Caki2 (cell line): ENCODE measurements at places on chromosomes 3 and 15. TPM values are rescaled to one million over a fixed set of nuclear protein-coding genes. Genes with fewer than 3 reads are reported as not detected.

ZNF80 gene
- not detected in 2 replicates for total RNA-seq

ALDH1A3 gene
- 130 and 141 TPM in 2 replicates for total RNA-seq

CELSR3 gene
- 2.1 and 3.6 TPM in 2 replicates for total RNA-seq

TM4SF1 gene
- 60.5 and 64.6 TPM in 2 replicates for total RNA-seq

APEH gene
- total RNA-seq, result 122 and 164 TPM in 2 replicates

CACNA2D3 gene
- total RNA-seq, result 4.1 and 6.1 TPM in 2 replicates

ZNF660 gene
- not detected in 2 replicates for total RNA-seq

- DNase-seq, result no peak
Observed at GRCh38 chr3:31728403-31728802, 195.7 kb downstream of the STT3B start.

GRCh38 chr15:39699516-39700374 lies 82.9 kb downstream of the FSIP1 start:
- DNase-seq, result no peak

DNA sequence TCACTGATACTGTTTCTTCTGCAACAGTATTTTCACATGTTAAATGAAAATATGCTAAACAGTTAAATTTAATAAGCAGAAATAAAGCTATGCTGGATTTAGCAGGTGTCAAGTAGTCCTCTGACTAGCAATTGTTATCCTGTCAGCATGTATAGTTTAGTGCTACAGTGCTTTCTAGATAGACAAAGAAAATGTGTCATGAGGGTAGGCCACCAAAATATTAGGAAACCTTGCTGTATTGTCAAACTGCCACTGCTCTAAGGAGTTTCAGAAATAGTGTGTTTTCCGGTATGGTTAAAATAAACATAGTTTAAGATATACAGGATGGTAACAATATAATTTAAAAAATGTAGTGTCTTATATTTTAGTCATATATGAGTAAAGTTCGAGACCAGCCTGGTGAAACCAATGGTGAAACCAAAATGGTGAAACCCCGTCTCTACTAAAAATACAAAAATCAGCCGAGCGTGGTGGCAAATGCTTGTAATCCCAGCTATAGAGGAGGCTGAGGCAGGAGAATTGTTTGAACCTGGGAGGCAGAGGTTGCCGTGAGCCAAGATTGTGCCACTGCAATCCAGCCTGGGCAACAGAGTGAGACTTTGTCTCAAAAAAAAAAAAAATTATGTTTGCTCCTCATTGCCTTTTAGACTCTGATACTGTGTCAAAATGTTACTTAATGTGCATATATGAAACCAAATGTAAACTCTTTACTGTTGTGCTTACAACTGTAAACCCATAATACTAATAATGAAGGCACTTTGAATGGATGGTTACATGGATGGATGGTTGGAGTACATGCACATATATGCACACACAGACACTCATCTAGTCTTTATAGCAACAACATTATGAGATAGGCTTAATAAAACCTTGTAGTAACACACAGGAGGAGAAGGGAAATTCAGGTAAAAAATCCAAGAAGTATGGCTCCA lies 204.8 kb downstream of the RSRC1 start:
- DNase-seq, result no peak

- DNase-seq, result no peak
Observed at GRCh38 chr15:68693071-68693470, 114.3 kb downstream of the CORO2B start.

DNA sequence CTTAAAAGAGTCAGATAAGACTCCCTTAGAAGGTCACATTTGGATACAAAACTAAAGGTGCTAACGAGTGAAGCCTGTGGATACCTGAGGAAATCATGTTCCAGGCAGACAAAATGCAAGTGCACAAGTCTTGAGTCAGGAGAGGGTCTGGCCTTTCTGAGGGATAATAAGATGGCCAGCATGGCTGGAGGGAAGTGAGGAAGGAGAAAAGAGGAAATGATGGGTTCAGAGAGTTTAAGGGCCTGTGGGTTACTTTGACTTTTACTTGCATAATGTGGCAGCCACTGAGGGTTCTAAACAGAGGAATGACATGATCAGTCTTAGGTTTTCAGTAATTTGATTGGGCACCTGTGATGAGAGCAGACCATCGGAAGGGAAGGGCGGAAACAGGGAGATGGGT lies 3.5 kb upstream of the ROPN1B start:
- no peak for DNase-seq

DNA sequence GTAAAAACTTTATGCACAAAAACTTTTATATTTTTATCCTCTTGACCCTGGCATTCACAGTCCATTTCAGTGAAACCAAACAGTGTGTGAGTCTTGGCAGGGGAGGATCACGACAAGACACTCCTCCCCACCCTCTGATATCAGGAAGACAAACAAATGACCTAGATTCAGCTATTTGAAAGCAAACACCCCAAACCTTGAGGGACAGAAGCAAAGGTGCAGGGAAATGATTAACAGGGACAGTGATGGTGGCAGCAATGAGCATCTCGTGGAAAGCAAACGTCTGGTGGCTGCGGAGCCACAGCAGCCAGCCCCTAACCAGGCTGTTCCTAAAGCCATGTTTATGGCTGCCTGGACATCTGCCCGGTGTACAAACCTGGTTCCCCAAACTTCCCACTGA lies 52.1 kb downstream of the FSIP1 start:
- DNase-seq, result no peak

DNA sequence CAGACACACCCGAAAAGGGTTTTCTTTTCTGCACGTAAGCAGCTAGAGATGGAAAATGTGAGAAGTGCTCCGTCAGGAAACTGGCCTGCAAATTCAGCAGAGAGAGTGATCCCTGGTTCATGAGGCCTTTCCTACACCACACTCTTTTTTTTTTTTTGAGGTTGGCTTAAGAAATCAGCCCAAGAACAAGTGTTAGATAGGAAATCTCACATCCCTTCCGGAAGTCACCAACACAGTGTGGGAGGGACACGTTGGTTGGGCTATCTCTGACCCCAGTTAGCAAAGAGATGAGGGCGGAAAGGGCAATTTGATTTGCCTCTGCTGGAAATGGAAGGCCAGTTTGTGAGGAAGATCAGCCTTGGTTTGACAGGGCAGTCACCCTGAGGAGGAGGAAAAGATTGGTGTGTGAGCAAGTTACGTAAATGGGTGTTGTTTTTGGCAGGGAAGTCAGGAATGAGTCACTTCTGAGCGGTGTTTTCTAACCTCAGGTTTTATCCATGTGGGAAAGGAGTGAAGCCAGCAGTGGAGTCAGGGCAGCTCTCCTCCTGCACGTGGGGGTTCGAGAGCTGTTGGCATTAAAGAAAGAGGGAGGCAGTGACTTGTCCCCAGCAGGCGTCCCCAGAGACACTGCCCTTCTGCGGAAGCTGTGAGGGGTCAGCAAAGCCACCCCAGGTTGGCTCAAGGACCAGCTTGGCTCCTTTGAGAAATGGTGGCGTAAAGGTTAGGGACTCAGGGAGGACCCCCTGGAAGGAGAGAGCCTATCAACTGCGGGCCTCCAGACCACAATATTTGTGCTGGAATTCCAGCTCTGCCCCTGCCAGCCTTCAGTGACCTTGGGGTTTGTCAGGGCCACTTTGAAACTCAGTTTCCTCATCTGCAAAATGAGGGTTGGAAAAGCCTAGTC lies 237.6 kb upstream of the BHLHE40 start:
- DNase-seq, result peak; percentile 96

DNA sequence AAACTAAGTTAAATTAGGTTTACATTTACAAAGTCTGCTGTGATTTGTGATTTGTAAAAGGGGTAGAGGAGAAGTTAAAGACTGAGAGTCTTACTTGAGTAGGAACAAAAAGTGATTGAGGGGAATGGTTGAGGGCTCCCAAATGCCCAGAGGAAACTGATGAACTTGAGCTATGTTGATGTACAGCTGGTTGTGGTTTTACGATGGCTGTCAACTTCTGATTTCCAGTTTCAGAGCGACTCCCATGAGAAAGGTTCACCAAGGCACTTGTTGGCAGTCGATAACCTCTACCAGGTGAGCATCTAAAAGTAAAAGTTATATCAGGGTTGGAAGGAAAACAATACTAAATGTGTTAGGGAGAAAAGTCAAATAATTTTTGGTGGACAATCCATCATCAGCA lies 91.0 kb downstream of the XRN1 start:
- DNase-seq, result no peak

DNA sequence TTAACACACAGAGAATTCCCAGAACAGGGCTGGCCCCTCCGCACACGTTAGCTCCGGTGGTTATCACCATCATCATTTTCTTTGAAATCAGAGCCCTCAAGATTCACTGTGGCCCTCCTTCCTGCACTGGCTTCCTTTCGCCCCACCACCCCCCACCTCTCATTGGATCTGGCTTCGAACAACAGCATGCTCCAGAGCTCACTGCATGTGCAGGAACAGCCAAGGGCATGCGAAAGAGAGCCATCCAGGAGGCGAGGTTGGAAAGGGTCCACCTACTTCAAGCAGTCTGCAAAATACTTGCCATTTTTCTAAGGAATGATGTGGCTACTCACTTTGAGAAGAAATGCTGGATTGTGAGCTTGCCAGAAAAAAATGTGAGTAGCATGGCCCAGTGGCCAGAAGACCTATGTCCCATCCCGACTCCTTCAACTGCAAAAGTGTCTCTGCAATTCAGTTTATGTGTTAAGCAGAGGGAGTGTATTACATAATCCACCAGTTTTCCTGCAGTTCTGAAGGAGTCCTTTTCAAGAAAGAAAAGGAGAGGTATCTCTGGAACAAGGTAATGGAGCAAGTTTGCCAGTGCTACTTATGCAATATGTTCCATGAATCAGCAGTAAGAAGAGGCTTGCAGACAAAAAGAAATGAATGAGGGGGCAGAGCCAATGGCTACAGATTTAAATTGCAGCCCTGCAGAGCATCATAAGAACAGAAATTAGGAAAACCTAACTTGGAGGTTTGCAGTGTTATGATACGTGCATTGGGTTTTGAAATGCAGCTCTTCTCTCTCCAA lies 92.8 kb downstream of the OCA2 start:
- DNase-seq, result no peak

DNA sequence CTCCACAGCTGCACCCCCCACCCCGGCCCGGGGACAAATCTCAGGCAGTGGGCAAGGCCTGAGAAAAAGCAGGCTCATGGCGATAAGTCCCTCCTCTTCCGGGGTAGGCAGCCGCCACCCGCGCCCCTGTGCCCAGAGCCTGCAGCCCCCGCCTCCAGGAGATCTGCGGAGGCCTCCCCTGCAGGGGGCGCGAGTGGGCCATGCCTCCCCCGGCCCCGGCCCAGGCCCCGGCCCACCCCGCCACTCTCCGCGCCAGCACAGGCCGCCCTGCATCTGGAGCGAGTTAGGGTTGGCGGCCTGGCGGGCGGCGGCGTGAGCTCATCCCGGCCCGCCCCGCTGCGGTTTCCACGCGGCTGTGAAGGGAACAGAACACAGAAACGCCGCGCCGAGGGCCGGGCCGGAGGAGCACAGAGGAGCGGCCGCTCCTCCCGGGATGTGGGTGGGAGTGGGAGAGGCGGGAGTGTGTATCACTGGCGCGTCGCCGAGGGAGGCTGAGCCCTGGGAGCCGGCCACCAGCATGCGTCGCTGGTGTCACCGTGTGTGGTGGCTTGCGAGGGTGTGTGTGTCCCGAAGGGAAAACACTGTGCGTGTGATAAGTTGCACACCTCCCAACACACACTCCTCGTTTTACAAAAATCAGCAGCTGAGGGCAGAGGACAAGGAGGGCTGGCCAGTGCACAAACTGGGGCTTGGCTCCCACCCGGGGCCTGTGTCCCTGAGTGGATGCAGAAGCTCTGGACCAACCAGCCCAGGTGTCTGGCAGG lies 17.2 kb downstream of the MYL3 start:
- peak; percentile 62 for DNase-seq

- no peak for DNase-seq
Observed at GRCh38 chr3:116757315-116757714, 47.7 kb downstream of the TUSC7 start.
